Left renal pelvis (tissue), 4 donors: ENCODE measurements at places on chromosomes 5 and 9. TPM values are rescaled to one million over a fixed set of nuclear protein-coding genes. Genes with fewer than 3 reads are reported as not detected.

PCSK5 gene
- polyA plus RNA-seq, result 15.1 TPM

CFAP77 gene
- 0.19 TPM for polyA plus RNA-seq

FOXD4L6 gene
- polyA plus RNA-seq, result 0.08 TPM

CDC25C gene
- 7.3 TPM for polyA plus RNA-seq

HTR4 gene
- 0.16 TPM for polyA plus RNA-seq

KCTD16 gene
- polyA plus RNA-seq, result 0.60 TPM

CFAP157 gene
- 3.2 TPM for polyA plus RNA-seq

TSSK1B gene
- polyA plus RNA-seq, result not detected

TAF11L10 gene
- polyA plus RNA-seq, result not detected

LRRC14B gene
- polyA plus RNA-seq, result not detected

AK8 gene
- 3.9 TPM for polyA plus RNA-seq

PTPRD gene
- polyA plus RNA-seq, result 117 TPM

BAAT gene
- 0.35 TPM for polyA plus RNA-seq

ANXA2R gene
- 1.4 TPM for polyA plus RNA-seq

LRRC70 gene
- polyA plus RNA-seq, result 7.8 TPM

MLANA gene
- polyA plus RNA-seq, result 0.77 TPM

FAM200C gene
- polyA plus RNA-seq, result 15.6 TPM

STPG3 gene
- 0.57 TPM for polyA plus RNA-seq

F12 gene
- polyA plus RNA-seq, result 0.91 TPM

PLEKHG4B gene
- 10.2 TPM for polyA plus RNA-seq

LIX1 gene
- polyA plus RNA-seq, result 4.0 TPM

PPP3R2 gene
- polyA plus RNA-seq, result 0.17 TPM

IRX1 gene
- 35.9 TPM for polyA plus RNA-seq

AGXT2 gene
- 52.4 TPM for polyA plus RNA-seq

GFI1B gene
- 0.78 TPM for polyA plus RNA-seq

THOC3 gene
- polyA plus RNA-seq, result 57.7 TPM

ADAM19 gene
- 9.6 TPM for polyA plus RNA-seq

FOXD4L5 gene
- polyA plus RNA-seq, result 0.11 TPM

CLIC3 gene
- 0.34 TPM for polyA plus RNA-seq

EIF4E1B gene
- polyA plus RNA-seq, result not detected

CTSV gene
- polyA plus RNA-seq, result 27.6 TPM

COL5A1 gene
- 424 TPM for polyA plus RNA-seq

RFX3 gene
- polyA plus RNA-seq, result 9.3 TPM

ZNF366 gene
- 3.5 TPM for polyA plus RNA-seq

PCDHA6 gene
- 0.49 TPM for polyA plus RNA-seq

PCDHA13 gene
- polyA plus RNA-seq, result 0.33 TPM

DAPK1 gene
- polyA plus RNA-seq, result 80.1 TPM
